Endothelial cell of umbilical vein (primary cell): ENCODE measurements at places on chromosomes 5 and 9. TPM values are rescaled to one million over a fixed set of nuclear protein-coding genes. Genes with fewer than 3 reads are reported as not detected.

GRCh38 chr9:69181908-69182353, 7.9 kb downstream of the TJP2 start:
- no peaks in the 10 kb centered on the region for H3K27me3 ChIP-seq
- peaks cover 3% of the 10 kb centered on the region for H3K36me3 ChIP-seq
- DNase-seq: peak; percentile 29
- H3K4me1 ChIP-seq: peaks cover 62% of the 10 kb centered on the region

GRCh38 chr9:76206821-76207220, 187.4 kb downstream of the RFK start:
- no peak overlapping the region for H3K4me3 ChIP-seq
- no peak overlapping the region for H3K27ac ChIP-seq
- H3K27me3 ChIP-seq: peaks cover 42% of the 10 kb centered on the region
- no peaks in the 10 kb centered on the region for H3K36me3 ChIP-seq
- H3K4me1 ChIP-seq: no peaks in the 10 kb centered on the region

- no peaks in the 10 kb centered on the region for H3K4me1 ChIP-seq
- H3K27ac ChIP-seq: no peak overlapping the region
- no peak for DNase-seq
- H3K27me3 ChIP-seq: no peaks in the 10 kb centered on the region
Observed at GRCh38 chr5:110341836-110342235, 384.6 kb downstream of the TMEM232 start.

DNA sequence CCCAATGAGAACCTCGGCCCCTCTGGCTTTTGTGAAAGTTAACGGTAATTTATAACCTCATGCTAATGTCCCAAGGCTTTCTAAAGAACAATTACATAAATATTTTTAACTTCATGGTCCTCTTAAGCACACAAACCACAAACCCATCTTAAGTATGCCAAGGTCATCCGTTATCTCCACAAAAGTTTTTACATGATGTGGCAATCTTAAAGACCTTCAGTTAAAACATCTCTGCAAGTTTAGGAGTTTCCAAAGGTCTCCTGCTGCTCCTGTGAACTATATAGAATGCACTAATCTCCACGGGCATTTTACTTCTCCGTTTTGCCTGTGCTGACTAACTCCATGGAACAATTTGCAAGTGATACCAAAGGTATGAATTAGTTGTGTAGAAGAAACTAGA, 228.2 kb downstream of the TLE1 start:
- DNase-seq: no peak
- no peaks in the 10 kb centered on the region for H3K27me3 ChIP-seq
- H3K4me1 ChIP-seq: no peaks in the 10 kb centered on the region
- H3K36me3 ChIP-seq: no peaks in the 10 kb centered on the region
- no peak overlapping the region for H3K27ac ChIP-seq
- no peak overlapping the region for H3K4me3 ChIP-seq

DNA sequence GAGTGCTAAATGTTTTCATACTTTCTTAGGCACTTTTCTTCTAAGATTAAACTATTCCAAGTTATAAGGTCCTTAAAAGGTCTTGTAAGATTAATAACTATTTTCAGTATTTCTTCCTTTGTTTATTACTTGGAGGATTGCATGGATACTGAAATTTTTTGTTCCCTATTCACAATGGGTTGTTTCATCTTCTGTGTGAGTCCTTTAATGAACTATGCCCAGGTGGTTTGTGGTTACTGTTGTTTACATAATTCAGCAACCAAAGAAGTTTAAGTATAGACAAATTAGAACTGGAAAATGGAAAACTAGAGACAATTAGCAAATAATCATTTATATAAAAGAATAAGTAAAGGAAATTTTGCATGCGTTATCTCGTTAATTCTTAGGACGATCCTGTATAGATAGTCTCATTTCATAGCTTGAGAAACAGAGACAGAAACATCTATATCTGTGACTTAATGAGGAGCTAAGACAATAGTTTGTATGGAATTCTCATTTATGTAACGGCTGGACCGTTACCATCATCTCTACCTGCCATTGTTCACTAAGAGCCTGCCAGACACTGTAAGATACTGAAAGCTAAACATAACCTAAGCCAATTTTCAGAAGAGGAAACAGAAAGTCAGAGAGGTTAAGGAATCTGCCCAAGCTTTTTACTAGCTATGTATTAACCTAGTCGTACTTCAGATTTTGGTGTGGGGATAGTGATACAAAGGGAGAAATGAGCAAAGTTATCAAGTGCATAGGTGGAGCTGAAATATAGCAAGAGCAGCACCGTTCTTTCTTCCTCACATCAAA, 148.2 kb downstream of the PAM start:
- no peak for DNase-seq
- no peaks in the 10 kb centered on the region for H3K36me3 ChIP-seq
- no peaks in the 10 kb centered on the region for H3K4me1 ChIP-seq
- no peak overlapping the region for H3K4me3 ChIP-seq

GRCh38 chr5:24381861-24382489, 262.8 kb downstream of the CDH10 start:
- H3K36me3 ChIP-seq: no peaks in the 10 kb centered on the region
- no peak overlapping the region for H3K4me3 ChIP-seq
- no peaks in the 10 kb centered on the region for H3K4me1 ChIP-seq
- no peak for DNase-seq
- H3K27ac ChIP-seq: no peak overlapping the region
- no peaks in the 10 kb centered on the region for H3K27me3 ChIP-seq

DNA sequence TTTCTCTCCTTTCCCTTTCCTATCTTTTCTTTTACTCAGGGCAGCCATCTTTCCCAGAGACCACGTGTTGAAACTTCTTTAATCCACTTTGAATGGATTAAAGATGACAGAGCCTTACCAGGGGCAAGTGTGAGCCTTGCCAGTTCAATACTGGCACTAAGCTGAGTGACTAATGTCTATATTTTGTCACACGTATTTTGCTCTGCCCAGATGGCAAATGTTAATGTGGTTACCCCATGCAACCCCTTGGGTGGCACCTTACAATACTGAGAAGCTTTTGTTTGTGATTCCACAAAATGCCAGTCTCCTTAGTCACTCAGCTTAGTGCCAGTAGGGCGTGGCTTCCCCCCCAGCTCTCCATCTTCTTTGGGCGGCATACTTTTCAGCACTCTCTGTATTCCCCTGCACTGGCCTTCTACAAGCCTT, 24.8 kb downstream of the ANXA1 start:
- DNase-seq: no peak
- peaks cover 4% of the 10 kb centered on the region for H3K4me1 ChIP-seq
- H3K27ac ChIP-seq: no peak overlapping the region
- H3K27me3 ChIP-seq: no peaks in the 10 kb centered on the region
- no peaks in the 10 kb centered on the region for H3K36me3 ChIP-seq

DNA sequence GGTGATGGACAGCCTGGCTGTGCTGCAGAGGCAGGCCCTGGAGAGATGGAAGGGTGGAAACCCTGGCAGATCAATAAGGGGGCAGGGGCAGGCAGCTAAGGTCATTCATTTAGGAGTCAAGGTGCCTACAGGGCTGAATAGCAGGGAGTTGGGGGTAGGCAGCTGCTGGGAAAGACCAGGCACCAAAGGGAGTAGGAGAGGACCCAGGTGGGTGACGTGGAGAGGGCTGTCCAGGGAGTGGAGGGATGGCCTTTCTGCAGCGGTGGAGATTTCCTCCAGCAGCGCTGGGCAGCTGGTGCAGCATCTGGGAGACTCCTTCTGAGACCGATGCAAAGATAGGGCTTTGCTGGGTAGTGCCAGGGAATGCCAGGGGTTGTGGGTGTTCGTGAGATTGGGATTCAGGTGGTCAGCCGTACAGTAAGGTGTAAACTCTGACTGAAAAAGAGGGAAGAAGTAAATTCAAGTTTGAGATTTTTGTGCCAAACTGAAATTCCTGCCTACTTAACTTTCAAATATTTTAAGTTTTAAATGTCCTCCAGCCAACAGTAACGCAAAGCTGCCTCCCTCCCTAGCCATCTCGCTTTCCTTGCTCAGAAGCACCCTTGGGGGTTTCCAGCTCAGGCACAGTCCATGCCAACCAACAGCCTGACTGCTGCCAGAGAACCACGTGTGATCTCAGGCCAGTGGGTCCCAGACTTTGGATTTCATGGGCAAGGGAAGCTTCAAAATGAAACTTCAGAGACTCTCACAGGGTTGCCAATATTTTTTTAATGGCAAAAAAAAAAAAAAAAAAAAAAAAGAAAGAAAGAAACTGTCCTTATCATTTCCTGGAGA, 18.6 kb upstream of the ANGPTL2 start:
- DNase-seq: no peak
- no peaks in the 10 kb centered on the region for H3K27me3 ChIP-seq
- H3K4me1 ChIP-seq: no peaks in the 10 kb centered on the region
- no peak overlapping the region for H3K4me3 ChIP-seq
- no peaks in the 10 kb centered on the region for H3K36me3 ChIP-seq

DNA sequence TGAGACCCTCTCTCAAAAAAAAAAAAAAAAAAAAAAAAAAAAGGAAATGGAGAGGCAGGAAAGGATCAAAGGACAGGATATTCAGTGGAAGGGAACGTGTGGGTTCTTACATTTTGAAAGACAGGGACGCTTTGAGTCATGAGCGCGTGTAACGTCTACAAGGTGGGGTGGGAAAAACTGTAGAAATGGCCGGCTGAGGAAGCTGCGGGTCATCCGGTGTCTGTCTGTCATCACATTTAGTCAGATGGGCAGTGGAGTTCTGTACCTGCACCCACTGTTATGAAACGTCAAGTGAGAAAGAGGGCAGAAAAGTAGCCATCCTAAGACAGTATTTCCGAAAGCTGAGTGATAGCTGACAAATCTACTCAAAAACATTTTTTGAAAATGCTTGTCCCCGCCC, 159.8 kb downstream of the SMARCA2 start:
- no peaks in the 10 kb centered on the region for H3K27me3 ChIP-seq
- no peak overlapping the region for H3K27ac ChIP-seq
- no peak for DNase-seq

GRCh38 chr5:120901199-120901598, 437.1 kb downstream of the PRR16 start:
- H3K27ac ChIP-seq: no peak overlapping the region
- no peaks in the 10 kb centered on the region for H3K4me1 ChIP-seq
- no peak overlapping the region for H3K4me3 ChIP-seq
- no peak for DNase-seq
- no peaks in the 10 kb centered on the region for H3K27me3 ChIP-seq

- peak; percentile 17 for DNase-seq
- H3K4me3 ChIP-seq: peak within 1 kb of the TSS; percentile 28
- H3K4me1 ChIP-seq: peaks cover 6% of the 10 kb centered on the region
Observed at GRCh38 chr5:44389090-44389822, at the start of gene FGF10. Gene FGF10, minus strand, starts transcription at chr5:44389420. Its CDS starts 738 bp downstream, at chr5:44388682.

GRCh38 chr9:114718801-114719221, 36.8 kb upstream of the TEX48 start:
- H3K27ac ChIP-seq: no peak overlapping the region
- H3K4me3 ChIP-seq: no peak overlapping the region
- peaks cover 5% of the 10 kb centered on the region for H3K27me3 ChIP-seq
- H3K36me3 ChIP-seq: no peaks in the 10 kb centered on the region
- DNase-seq: no peak
- no peaks in the 10 kb centered on the region for H3K4me1 ChIP-seq

DNA sequence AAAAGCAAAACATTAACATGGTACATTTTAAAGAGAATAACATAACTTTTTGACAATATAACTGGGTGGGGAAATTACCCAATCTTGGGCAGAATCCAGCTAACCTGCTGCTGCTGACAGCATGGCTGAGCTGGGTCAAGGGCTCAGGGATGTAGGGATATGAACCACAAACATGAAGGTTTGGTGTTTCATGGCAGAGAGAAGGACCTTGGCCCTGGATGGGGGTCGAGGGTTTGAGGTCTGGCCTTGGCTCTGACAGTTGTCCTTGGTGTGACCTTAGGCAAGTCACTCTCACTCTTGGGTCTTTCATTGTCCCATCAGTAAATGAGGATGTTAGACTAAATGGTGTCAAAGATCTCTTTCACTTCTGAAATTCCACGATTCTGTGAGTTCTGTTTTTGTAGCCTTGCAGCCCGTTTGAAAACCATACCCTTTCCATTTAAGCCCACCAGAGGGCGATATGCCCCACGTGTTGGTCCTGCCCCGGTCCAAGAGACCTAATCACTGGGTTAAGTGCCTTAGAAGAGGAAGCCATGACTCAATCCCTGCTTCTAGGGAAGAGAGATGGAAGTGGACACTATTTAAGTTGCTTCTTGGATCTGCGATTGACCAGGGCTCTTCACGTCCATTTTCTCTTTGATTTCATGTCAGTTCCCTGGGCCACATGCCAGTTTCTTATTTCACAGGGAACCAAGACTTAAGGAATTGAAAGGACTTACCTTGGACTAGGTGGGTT, 56.8 kb upstream of the TEX48 start:
- DNase-seq: peak; percentile 89
- H3K4me3 ChIP-seq: no peak overlapping the region
- H3K4me1 ChIP-seq: peaks cover 4% of the 10 kb centered on the region
- H3K27me3 ChIP-seq: no peaks in the 10 kb centered on the region
- H3K36me3 ChIP-seq: no peaks in the 10 kb centered on the region
- H3K27ac ChIP-seq: peak overlapping the region; percentile 23

DNA sequence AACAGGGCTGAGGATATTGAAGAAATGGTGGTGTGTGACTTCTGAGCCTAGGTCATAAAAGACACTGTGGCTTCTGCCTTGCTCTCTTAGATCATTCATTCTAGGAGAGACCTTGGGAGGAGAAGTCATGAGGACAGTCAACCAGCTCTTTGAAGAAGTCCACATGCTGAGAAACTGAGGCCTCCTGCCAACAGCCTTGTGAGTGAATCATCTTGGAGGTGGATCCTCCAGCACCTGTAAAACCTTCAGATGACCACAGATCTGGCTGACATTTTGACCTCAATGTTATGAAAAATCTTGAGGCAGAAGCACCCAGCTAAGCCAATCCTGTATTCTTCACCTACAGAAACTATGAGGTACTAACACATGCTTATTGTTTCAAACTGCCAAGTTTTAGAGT, 165.9 kb downstream of the CARTPT start:
- no peak overlapping the region for H3K4me3 ChIP-seq
- DNase-seq: no peak
- no peaks in the 10 kb centered on the region for H3K36me3 ChIP-seq
- H3K4me1 ChIP-seq: no peaks in the 10 kb centered on the region
- H3K27ac ChIP-seq: no peak overlapping the region
- peaks cover 19% of the 10 kb centered on the region for H3K27me3 ChIP-seq

ACSL6 gene
- total RNA-seq: not detected in 2 replicates

GFI1B gene
- not detected in 2 replicates for total RNA-seq

MEIKIN gene
- not detected in 2 replicates for total RNA-seq

TRMT10B gene
- total RNA-seq: 5.2 and 7.0 TPM in 2 replicates

SH3GL2 gene
- 0.16 TPM in 1 of 2 replicates, not detected in the other for total RNA-seq

IL5 gene
- not detected in 2 replicates for total RNA-seq

EXOSC3 gene
- total RNA-seq: 38.0 and 39.1 TPM in 2 replicates

LRRC19 gene
- not detected in 2 replicates for total RNA-seq

CANX gene
- 854 and 986 TPM in 2 replicates for total RNA-seq

FBLL1 gene
- 0.44 and 0.48 TPM in 2 replicates for total RNA-seq

LVRN gene
- 0.28 and 0.38 TPM in 2 replicates for total RNA-seq

HSPB3 gene
- total RNA-seq: not detected in 2 replicates
